ENCODE measurements at places on chromosomes 4 and X.
A peak's percentile ranks its signal among the peaks of the same experiment; 100 is the strongest.

DNA sequence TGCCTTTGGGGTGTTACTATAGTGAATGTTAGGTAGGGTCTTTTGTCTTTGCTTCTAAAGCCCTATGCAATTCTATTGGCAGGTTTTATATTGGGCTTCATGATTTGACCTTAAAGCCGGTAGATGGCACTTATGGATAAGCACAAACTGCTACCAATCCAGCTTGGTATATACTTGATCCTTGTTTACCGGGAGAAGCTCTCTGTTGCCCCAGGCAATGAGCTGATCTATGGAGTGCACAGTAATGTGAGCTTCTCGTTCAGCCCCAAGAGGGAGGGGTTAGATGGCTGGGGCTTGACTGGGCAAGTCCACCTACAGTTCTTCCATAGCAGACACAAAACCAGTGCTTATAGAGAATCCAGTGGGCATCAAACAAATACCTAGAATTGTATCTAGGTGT lies 287.2 kb upstream of the CT83 start:
- DNase-seq, result no peak

- no peak for DNase-seq
These were observed 37.8 kb downstream of the RNF175 start for GRCh38 chr4:153722036-153722435.

GRCh38 chr4:1415681-1415981 lies 9.4 kb upstream of the NKX1-1 start:
- DNase-seq, result no peak

GRCh38 chr4:41935652-41936021 lies 408 bp downstream of the TMEM33 start:
- DNase-seq, result peak; percentile 14

DNA sequence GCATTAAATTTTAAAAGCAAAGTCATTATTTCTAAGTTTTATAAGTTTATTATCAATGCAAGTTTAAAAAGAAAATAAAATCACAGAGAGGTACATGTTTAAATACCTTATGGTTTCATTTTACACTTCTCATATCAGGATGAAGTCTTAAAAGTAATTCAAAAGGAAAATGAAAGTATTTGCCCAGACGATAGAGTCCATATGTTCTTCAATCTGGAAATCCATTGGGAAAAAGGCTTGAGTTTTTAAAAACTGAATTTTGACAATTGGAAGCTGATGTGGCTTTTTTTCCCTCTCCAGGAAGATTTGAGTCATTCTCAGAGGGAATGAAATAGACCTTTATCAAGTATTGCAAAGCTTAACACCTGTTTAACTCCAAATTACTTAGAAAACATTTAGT lies 37.1 kb downstream of the MAB21L2 start:
- no peak for DNase-seq

GRCh38 chr4:165418073-165418472 lies 39.3 kb downstream of the CPE start:
- no peak for DNase-seq

Data from activated CD8-positive, alpha-beta memory T cell treated with anti-CD3 and anti-CD28 coated beads for 4 hours (primary cell).